ENCODE measurements at places on chromosomes 5 and 9. TPM values are rescaled to one million over a fixed set of nuclear protein-coding genes. Genes with fewer than 3 reads are reported as not detected.

DNA sequence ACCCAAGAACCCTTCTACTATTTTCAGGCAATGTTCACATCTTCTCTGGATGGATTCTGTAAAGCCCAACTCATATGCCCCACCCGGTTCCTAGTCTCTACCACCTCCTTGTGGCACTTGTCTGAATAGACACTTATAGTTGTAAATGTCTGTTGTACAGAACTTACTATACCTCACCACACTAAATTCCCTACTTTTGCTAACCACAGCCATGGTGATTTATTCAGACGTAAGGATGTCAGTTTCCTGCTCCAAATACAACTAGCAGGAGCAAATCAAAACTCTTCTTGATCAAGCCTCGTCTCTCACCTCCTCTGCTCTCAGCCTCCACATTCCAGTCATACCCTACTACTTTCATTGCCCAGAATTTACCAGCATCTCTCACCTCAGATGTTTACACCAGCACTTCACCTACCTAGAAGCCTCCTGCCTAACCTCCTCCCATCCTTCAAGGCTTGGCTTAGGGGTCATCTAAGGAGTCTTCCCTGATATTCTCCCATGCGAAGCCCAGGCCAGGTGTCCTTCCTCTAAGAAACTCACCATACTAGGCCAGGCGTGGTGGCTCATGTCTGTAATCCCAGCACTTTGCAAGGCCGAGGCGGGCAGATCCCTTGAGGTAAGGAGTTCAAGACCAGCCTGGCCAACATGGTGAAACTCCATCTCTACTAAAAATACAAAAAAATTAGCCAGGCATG is 75.5 kb downstream of the MAPKAP1 start:
- no peak overlapping the region for H3K4me3 ChIP-seq
- H3K27me3 ChIP-seq = no peaks in the 10 kb centered on the region
- no peak overlapping the region for H3K27ac ChIP-seq
- DNase-seq = no peak
- peaks cover 3% of the 10 kb centered on the region for H3K4me1 ChIP-seq
- H3K36me3 ChIP-seq = no peaks in the 10 kb centered on the region

- H3K27ac ChIP-seq = no peak overlapping the region
- DNase-seq = no peak
- peaks cover 9% of the 10 kb centered on the region for H3K4me1 ChIP-seq
Observed at GRCh38 chr9:105295986-105296385, 51.5 kb downstream of the SLC44A1 start.

GRCh38 chr9:72917892-72918509 is 34.9 kb downstream of the ALDH1A1 start:
- DNase-seq = no peak
- peaks cover 3% of the 10 kb centered on the region for H3K4me1 ChIP-seq
- H3K27me3 ChIP-seq = no peaks in the 10 kb centered on the region
- no peak overlapping the region for H3K4me3 ChIP-seq
- no peaks in the 10 kb centered on the region for H3K36me3 ChIP-seq

DNA sequence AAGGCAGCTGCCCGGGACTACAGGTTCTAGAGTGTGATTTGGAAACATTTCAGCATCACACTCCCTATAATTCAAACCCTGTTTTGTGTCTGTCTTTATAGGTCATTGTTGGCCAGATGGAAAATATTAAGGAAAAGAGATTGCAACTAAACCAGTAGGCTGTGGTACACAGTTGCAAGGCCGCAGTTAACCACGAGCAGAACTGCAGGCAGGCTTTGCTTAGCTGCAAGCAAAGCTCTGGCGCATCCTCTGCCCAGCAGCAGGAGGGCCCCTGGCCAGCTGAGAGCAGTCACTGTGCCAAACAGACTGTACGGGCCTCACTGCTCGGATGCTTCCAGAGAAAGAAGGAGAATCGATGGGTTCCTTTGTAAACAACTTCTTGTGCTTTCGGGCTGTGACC is 204.5 kb downstream of the DENND1A start:
- DNase-seq = no peak
- H3K27ac ChIP-seq = no peak overlapping the region
- no peak overlapping the region for H3K4me3 ChIP-seq
- no peaks in the 10 kb centered on the region for H3K4me1 ChIP-seq

- no peak overlapping the region for H3K4me3 ChIP-seq
- H3K36me3 ChIP-seq = no peaks in the 10 kb centered on the region
Observed at GRCh38 chr5:101047181-101047580, 144.1 kb upstream of the ST8SIA4 start.

DNA sequence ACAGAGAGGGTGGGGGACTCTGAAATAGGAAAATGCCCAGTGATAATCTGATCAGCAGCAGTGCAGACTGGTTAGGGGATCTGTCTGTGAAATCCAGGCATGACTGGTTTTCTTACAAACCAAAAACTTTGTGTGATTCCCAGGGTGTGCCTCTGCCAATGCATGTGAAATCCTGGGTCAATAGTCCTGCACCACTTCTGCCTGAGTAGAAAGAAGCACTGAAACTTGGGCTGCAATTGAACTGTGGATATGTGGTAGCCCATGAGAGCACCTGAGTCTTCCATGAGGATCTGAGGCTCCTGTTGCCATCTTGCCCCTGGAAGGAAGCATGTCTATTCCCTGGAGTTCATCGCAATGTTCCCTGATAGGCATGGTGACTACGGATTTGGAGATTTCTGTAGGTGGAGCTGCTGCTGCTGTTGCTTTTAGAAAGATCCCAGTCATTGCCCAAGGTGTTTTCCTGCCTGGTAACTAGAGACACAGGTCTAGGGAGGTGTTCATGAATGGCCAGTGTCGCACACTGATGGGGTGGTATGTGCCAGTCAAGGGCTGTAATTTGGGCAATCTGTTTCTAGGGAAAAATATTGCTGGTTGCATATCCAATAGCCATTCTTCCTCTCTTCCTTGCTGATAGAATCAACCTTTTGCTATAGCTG is 146.7 kb downstream of the CARTPT start:
- no peak overlapping the region for H3K4me3 ChIP-seq
- no peaks in the 10 kb centered on the region for H3K36me3 ChIP-seq
- DNase-seq = no peak
- no peaks in the 10 kb centered on the region for H3K4me1 ChIP-seq
- no peak overlapping the region for H3K27ac ChIP-seq

The LCN15 gene
- not detected for polyA plus RNA-seq

The CARTPT gene
- polyA plus RNA-seq = not detected

GRCh38 chr5:61491861-61492260 is 159.8 kb downstream of the ZSWIM6 start:
- H3K4me1 ChIP-seq = no peaks in the 10 kb centered on the region
- H3K4me3 ChIP-seq = no peak overlapping the region
- no peaks in the 10 kb centered on the region for H3K27me3 ChIP-seq
- H3K36me3 ChIP-seq = no peaks in the 10 kb centered on the region

DNA sequence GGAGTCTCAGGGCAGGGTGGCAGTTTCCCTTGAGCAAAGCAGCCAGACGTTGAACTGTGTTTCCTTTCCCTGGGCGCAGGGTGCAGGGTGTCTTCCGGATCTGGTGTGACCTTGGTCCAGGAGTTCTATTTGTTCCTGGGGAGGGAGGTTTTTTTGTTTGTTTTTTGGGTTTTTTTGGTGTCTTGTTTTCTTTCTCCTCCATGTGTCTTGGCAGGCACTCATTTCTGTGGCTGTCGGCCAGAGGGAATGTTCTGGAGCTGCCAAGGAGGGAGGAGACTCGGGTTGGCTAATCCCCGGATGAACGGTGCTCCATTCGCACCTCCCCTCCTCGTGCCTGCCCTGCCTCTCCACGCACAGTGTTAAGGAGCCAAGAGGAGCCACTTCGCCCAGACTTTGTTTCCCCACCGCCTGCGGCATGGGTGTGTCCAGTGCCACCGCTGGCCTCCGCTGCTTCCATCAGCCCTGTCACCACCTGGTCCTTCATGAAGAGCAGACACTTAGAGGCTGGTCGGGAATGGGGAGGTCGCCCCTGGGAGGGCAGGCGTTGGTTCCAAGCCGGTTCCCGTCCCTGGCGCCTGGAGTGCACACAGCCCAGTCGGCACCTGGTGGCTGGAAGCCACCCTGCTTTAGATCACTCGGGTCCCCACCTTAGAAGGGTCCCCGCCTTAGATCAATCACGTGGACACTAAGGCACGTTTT is 3.5 kb upstream of the PHYHD1 start:
- H3K27me3 ChIP-seq = no peaks in the 10 kb centered on the region
- peak; percentile 93 for DNase-seq
- peaks cover 44% of the 10 kb centered on the region for H3K4me1 ChIP-seq
- peak overlapping the region; percentile 84 for H3K27ac ChIP-seq
- H3K36me3 ChIP-seq = no peaks in the 10 kb centered on the region
- H3K4me3 ChIP-seq = peak overlapping the region; percentile 9

- no peak overlapping the region for H3K4me3 ChIP-seq
- H3K27ac ChIP-seq = no peak overlapping the region
- peaks cover 2% of the 10 kb centered on the region for H3K4me1 ChIP-seq
- no peaks in the 10 kb centered on the region for H3K36me3 ChIP-seq
- no peak for DNase-seq
Observed at GRCh38 chr9:81879501-81879916, 48.7 kb upstream of the SPATA31D4 start.

GRCh38 chr5:142720641-142721271 is 34.9 kb upstream of the FGF1 start:
- H3K36me3 ChIP-seq = no peaks in the 10 kb centered on the region
- H3K4me1 ChIP-seq = no peaks in the 10 kb centered on the region
- no peak overlapping the region for H3K4me3 ChIP-seq
- H3K27ac ChIP-seq = no peak overlapping the region
- no peaks in the 10 kb centered on the region for H3K27me3 ChIP-seq
- no peak for DNase-seq

The FOXD4L5 gene
- not detected for polyA plus RNA-seq

The MYORG gene
- polyA plus RNA-seq = 0.77 TPM

DNA sequence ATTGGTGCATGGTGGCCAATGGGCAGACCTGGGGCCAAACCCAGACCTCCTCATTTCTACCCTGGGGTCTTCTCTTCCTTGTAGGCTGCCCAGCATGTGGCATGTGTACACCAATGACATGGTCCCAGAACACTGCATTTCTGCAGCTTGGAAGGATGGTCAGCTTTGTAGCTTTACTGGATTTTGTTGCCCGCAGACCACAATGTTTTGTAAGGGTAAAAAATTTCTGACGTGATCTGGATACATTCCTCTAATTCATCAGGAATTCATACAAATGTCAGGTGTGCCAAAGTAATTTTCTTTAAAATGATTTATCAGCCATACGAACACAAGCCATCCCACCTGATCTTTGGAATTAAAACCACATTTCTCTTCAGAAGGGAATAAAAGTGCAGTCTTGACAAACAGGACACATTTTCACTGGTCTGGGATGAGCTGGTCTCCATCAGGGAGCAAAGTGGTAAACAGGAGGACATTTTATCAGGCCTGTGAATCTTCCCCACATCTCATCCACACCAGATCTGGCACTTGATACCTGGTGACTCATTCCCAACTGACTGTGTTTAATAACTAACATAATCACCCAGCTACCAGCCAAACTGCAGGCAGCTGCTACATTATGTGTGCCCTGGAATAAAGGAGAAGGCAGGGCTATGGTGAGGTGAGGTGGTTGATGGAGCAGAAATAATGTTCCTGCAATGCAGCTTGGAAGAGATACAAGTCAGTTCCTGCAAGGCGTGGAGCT is 103.9 kb downstream of the SPOCK1 start:
- no peak overlapping the region for H3K27ac ChIP-seq
- no peaks in the 10 kb centered on the region for H3K4me1 ChIP-seq
- H3K4me3 ChIP-seq = no peak overlapping the region

The PIP5K1B gene
- 0.86 TPM for polyA plus RNA-seq

The ALAD gene
- 57.0 TPM for polyA plus RNA-seq
